Fibroblast of the aortic adventitia (primary cell): ENCODE measurements at places on chromosomes 5 and 9.

DNA sequence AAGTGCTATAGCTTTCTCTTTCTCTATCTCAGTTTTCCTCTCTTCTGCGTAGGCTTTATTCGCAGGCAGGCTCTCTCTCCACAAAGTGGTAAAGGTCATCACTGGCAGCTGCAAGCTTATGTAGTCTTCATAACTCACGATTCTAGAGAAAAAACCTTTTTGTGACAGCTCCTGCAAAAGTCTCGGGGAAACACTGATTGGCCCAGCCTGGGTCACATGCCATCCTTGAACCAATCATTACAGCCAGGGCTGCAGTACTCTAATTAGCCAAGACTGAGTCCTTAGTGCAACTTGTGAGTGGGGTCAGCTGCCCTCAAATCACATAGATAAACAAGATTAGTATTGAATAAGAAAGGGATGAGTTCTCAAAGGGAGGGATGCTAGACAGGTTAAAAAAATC is 18.3 kb upstream of the FRMPD1 start:
- DNase-seq: no peak

- no peak for DNase-seq
These were observed 53.2 kb downstream of the GOLM1 start for GRCh38 chr9:86046071-86046636.

GRCh38 chr9:90100014-90100413 is 495.2 kb downstream of the GADD45G start:
- DNase-seq: peak; percentile 7

DNA sequence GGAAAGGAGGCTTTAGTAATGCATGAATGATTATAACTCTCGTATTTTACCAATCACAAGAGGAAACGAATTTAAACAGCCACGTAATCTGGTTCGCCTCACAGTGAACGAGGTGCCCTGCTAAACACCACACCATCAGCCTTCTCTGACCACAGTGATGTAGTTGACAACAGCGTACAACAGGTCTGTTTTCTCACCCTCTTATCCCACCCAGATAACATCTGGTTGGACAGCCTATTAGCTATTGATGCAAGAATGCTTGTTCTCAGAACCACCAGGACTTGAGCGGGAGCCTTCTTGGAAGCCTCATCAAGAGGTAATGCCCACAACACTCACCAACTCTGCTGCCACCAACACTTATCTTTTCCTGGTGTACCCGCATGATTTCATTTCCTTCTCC is 23.3 kb downstream of the SLC1A3 start:
- no peak for DNase-seq

GRCh38 chr5:168217497-168217896 is 73.9 kb upstream of the WWC1 start:
- DNase-seq: no peak

DNA sequence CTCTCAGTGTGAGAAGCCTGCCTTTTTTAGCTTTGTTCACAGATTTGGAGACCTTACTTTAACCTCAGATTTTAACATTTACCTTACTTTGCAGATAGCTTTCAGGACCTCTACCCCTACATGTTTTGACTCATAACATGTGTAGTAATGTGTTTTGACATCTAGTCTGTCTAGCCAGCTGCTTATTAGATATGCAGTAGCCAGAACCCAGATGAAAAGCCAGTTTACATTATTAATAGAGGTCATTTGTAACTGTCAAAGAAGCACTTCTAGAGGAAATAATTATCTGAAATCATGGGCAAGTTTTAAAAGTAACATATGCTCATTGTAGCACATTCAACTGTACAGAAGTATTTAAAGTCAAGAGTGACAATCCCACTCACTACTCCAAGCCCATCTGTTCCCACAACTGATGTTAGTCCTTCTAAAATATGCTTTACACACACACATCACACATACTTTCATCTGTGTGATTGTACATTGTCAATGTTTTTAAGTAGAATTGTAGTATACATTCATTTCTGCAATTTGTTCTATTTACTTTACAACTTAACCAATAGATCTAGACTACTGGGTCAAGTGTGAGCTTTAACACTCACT is 71.8 kb upstream of the NIPAL4 start:
- DNase-seq: peak; percentile 22

DNA sequence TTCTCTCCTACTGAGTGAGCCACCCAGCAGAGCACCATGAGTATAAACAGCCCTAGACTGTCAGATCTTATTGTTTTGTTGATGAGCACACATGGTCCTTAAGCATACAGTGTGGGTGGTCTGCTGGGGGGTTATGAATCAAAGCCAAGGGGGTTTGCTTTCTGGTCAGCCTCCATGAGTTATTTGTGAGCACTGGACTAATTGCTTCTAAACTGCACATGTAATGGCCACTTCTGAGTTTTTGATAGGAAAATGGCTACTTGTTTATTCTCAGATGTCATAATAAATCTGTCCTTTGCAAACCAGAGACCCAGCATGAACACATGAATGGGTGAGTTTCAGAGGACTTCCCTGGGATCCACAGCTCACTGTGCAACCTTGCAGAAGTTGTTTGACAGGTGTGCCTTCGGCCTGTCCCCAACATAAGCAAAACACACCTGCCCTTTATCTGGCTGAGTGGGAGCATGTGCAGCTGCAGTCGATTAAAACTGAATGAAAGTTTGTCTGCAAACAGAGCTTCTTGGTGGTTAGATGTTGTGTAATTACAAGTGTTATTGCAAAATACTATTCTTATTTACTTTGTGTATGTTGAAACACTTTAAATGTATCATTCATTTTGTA is 35.9 kb downstream of the MAMDC2 start:
- DNase-seq: peak; percentile 26
